Spleen (tissue), 13 donors: ENCODE measurements at places on chromosomes 6 and 20. TPM values are rescaled to one million over a fixed set of nuclear protein-coding genes. Genes with fewer than 3 reads are reported as not detected.
A peak's percentile ranks its signal among the peaks of the same experiment; 100 is the strongest.

NKX2-4 gene
- not detected for polyA plus RNA-seq

ISM1 gene
- 1.6 TPM for polyA plus RNA-seq

GRCh38 chr20:12113468-12114371, 196.0 kb downstream of the BTBD3 start:
- no peak overlapping the region for H3K4me3 ChIP-seq
- no peaks in the 10 kb centered on the region for H3K27me3 ChIP-seq
- no peaks in the 10 kb centered on the region for H3K4me1 ChIP-seq
- no peak for DNase-seq
- no peaks in the 10 kb centered on the region for H3K36me3 ChIP-seq
- H3K27ac ChIP-seq: no peak overlapping the region

GRCh38 chr6:164640956-164641355, 668.4 kb downstream of the C6orf118 start:
- no peak overlapping the region for H3K27ac ChIP-seq
- no peaks in the 10 kb centered on the region for H3K27me3 ChIP-seq
- no peak for DNase-seq
- no peak overlapping the region for H3K4me3 ChIP-seq
- H3K36me3 ChIP-seq: no peaks in the 10 kb centered on the region
- no peaks in the 10 kb centered on the region for H3K4me1 ChIP-seq

DNA sequence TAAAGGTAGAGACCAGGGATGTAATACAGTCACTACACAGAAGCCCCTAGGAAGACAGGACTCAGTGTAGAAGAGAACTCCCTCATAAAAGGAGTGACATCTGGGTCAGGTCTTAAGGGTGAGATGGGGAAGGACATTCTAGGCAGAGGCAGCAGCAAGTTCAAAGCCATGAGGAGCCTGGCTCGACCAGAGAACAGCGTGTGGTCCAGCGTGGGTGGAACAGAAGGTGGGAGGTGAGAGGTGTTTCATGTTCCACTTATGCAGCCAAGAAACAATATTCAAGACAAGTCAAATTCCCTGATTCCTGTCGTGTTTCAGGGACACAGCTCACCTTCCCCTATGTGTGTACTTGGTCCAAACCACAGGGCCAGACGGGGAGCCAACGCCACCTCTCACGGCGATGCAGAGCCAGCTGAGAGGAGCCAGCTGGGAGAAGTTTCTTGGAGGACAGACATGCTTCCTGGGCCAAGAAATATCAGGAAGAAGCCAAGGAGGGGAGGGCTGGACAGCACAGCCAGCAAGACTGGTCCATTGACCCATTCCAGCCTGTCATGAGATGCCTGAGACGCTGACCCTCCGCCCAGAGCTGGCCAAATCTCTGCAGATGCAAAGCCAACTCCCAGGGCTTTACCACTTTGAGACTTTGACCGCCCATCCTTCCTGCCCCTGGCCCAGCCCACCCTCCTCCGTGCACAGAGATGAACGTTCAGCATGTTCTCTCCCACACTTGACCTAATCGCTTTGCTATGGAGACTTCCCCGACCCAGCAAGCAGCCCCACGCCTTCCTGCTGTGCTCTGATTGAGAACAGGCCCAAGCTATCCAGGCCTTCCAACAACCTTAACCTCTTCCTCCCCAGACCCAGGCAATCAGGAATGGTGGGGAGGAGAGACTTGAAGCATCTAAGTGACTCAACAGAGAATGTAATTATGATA, 113.8 kb downstream of the PRND start:
- DNase-seq: no peak
- H3K27ac ChIP-seq: peak overlapping the region; percentile 1
- no peaks in the 10 kb centered on the region for H3K27me3 ChIP-seq
- no peaks in the 10 kb centered on the region for H3K4me1 ChIP-seq
